ENCODE measurements at places on chromosomes 2 and 18. TPM values are rescaled to one million over a fixed set of nuclear protein-coding genes. Genes with fewer than 3 reads are reported as not detected.

Gene L3MBTL4
- total RNA-seq = 0.49 TPM

Gene TWSG1
- 258 TPM for total RNA-seq

Gene IL1RL1
- total RNA-seq = 1.3 TPM

Gene MYOM1
- total RNA-seq = 0.36 TPM

Gene BIN1
- 61.7 TPM for total RNA-seq

Gene MATN3
- total RNA-seq = 2.3 TPM

Gene WDSUB1
- total RNA-seq = 9.4 TPM

Gene GKN2
- not detected for total RNA-seq

Gene CROCC2
- 0.81 TPM for total RNA-seq

Gene OSR1
- total RNA-seq = 95.0 TPM

Gene ZSWIM2
- total RNA-seq = 0.81 TPM

Gene IL37
- not detected for total RNA-seq

Gene VSNL1
- 0.16 TPM for total RNA-seq

Gene LCT
- not detected for total RNA-seq

Data from hair follicle dermal papilla cell (primary cell).